H9 (cell line): ENCODE measurements at places on chromosomes 4 and X.
A peak's percentile ranks its signal among the peaks of the same experiment; 100 is the strongest.

- no peak for DNase-seq
These were observed 84.3 kb downstream of the PDLIM5 start for GRCh38 chr4:94536049-94536448.

DNA sequence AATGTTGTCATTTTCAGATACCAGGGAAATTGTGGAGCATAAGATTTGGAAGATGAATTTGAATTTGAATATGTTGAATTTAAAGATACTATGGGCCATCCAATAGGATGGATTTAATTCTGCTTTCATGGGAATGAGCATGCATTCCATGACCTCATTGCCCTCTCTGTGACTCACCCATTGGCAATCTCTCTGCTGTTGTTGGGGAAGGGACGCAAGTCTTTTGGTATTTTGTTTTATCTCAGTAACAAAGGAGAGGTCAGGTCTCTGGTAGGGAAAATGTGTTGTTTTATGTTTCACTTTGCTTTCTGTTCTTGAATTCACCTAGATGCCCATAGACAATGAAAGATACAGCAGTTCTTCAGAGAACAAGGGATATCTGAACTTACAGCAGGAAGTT is 42.1 kb upstream of the MAGEA4 start:
- DNase-seq, result no peak

- DNase-seq, result no peak
These were observed 57.4 kb downstream of the CCSER1 start for GRCh38 chr4:90184560-90184959.

DNA sequence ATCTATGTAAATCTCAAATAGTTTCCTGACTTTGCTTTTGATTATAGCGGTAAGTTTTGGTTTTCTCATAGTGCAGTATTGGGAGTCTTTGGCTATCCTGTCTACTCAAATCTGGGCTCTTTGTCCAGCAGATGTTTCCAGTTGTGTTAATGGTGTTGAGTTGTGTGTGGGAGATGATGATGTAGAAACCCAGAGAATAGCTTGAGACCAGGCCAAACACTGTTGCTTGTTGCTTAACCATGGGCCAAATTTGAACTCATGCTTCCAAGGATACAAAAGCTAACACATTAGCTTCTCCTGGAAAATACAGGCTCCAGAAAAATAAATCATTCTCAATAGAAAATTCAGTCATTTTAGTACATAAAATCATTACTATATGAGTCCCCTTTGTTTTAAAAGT is 82.6 kb upstream of the GYPA start:
- no peak for DNase-seq

GRCh38 chr4:1462009-1462767 is 55.9 kb upstream of the NKX1-1 start:
- DNase-seq, result peak; percentile 42

DNA sequence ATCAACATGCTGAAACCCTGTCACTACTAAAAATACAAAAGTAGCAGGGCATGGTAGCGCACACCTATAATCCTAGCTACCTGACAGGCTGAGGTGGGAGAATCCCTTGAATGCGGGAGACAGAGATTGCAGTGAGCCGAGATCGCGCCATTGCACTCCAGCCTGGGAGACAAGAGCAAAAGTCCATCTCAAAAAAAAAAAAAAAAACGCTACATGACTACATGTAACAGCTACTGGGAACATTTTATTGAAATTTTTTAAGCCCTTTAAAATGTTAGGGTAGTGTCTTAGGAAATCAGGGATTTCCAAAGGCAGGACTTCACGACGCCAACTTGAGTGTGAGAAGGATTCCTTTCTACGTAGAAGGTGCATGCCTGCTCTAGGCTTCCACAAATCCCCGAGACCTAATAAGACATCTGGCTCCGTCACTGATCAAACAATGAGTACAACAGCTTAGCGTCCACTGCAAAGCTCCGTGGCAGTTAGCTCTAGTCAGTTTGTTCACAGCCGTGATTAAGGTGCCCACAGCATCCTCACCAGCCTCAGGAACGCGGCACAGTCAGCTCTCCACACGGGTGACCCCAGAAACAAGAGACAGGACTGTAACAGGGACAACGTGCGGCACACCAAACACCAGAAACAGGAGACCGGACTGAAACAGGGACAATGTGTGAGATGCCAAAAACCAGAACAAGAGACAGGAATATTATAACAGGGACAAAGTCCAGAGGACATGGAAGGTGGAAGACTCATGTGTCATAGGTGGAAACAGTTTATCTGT is 33.7 kb downstream of the DHRSX start:
- DNase-seq, result no peak

GRCh38 chrX:37578045-37578444 is 6.6 kb downstream of the LANCL3 start:
- no peak for DNase-seq

GRCh38 chr4:8198206-8198905 is 734 bp upstream of the SH3TC1 start:
- DNase-seq, result no peak

DNA sequence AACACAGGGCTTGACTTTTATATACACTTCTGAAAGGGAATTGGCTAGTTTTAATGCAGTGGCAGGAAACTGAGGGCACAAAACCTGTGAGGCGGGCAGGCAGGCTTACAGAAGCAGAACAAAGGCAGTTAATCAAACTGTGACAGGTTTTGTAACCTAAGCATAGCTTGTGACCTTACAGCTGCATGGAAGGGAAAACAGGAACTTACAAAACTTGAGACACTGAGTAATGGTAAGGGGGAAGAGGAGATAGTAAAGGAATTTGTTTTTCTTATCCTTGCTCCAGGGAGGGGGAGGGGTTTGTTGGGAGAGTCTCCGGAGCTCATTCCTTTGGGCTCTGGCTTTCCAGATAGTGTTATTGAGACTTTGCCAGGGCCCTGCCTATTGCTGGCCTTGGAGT is 55.6 kb downstream of the SLITRK4 start:
- no peak for DNase-seq

GRCh38 chrX:65894133-65894532 is 145.7 kb downstream of the VSIG4 start:
- no peak for DNase-seq

GRCh38 chr4:68865188-68865638 is 49.4 kb downstream of the UGT2B10 start:
- DNase-seq, result no peak

GRCh38 chr4:14917298-14917633 is 85.0 kb upstream of the CPEB2 start:
- DNase-seq, result no peak

- DNase-seq, result no peak
These were observed 291.1 kb upstream of the NOCT start for GRCh38 chr4:138724530-138724929.

GRCh38 chr4:11494232-11494631 is 65.5 kb upstream of the HS3ST1 start:
- no peak for DNase-seq

DNA sequence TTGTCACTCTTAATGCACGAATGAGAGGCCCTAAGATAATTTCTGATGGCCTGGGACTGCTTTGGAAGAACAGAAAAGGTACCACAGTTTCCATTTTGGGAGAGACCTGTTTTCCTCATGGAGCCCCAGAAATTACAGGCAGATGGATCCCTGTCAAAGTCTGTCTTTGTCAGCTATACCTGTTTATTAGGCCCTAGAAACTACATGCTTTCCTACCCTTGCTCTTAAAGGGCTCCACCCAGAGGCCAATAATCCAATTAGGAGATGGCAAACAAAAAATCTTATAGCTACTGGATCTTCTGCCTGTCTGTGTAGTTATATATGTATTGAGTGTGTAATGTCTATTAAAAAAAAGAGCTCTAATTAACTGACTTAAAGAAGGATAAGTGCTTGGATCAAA is 141.3 kb downstream of the NR3C2 start:
- no peak for DNase-seq

DNA sequence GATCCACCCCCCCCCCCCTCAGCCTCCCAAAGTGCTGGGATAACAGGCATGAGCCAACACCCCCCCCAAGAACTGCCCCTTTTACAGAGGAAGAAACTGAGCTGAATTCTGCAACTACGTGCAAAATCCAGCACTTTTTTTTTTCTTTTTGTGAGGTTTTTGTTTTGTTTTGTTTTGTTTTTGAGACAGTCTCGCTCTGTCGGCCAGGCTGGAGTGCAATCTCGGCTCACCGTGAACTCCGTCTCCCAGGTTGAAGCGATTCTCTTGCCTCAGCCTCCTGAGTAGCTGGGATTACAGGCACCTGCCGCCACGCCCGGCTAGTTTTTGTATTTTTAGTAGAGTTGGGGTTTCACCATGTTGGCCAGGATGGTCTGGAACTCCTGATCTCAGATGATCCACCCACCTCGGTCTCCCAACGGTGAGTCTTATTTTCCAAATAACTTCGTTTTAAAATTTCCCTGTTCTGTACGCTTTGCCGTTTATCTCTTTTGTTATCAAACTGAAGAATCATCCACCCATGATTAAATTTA is 4.9 kb downstream of the CRLF2 start:
- DNase-seq, result no peak
